GM12892 (cell line): ENCODE measurements at places on chromosomes 2 and 18.

DNA sequence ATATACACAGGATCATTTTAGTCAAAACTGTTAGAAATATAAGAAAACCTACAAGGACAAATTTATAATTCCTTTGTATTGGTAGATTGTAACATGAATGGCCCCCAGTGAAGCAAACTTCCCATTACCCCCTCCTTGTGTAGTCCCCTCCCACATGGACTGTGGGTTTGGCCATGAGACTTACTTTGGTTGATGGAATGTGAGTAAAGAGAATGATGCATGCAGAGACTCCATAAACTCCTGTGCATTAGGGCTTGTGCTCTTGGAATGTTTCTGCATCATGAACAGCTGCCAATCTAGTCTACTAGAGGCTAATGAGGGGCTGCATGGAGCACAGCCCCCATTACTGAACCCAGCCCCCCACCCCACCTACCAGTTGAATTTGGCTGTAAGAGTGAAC is 8.3 kb upstream of the TGFA start:
- no peak for DNase-seq

DNA sequence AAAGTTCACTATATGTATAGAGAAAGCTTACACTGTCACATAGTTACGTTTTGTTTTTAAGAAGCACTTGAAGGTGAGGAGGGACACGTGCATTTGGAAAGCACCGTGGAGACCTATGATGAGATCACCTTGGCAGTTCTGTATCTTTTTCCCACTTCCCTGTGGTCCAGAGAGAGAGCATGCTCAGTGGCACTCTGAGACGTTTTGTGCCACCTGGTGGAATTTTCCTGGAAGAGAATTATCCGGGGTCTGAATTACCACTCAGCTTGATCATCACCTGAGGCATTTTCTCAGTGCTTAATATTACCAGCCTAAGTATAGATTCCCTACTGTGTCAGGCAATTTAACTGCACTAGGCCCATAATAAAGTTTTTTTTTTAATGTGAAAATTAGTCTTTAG is 469.4 kb upstream of the SMIM21 start:
- DNase-seq, result no peak

DNA sequence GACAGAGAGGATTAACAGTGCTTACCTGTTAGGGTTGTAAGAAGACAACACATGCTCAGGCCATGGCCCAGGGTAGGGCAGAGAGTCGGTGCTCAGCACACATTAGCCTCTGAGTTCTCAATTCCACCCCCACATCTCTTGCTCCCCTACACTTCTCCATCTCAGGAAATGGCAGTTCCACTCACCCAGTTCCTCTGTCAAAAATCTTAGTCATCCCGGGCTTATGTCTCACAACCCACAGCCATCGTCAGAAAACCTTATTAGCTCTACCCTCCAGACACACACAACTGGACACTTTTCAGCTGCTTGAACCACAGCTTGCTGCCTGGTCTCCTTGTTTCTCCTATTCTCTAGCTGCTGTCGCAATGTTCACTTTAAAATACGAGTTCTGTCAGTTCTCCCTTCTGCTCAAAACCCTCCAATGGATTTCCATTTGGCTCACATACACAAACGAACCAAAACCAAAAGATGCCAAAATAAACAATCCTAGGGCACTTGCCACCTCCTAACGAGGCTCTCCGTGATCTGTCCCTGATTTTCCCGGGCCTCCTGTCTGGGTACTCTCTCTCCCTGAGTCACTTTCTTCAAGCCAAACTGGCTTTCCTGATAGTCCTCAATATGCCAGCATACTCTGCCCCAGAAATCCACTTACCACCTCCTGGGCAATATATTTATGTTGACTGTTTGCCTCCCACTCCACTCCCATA is 89.7 kb downstream of the KCTD1 start:
- DNase-seq, result peak; percentile 46

GRCh38 chr2:23460993-23461392 is 76.0 kb downstream of the KLHL29 start:
- no peak for DNase-seq

DNA sequence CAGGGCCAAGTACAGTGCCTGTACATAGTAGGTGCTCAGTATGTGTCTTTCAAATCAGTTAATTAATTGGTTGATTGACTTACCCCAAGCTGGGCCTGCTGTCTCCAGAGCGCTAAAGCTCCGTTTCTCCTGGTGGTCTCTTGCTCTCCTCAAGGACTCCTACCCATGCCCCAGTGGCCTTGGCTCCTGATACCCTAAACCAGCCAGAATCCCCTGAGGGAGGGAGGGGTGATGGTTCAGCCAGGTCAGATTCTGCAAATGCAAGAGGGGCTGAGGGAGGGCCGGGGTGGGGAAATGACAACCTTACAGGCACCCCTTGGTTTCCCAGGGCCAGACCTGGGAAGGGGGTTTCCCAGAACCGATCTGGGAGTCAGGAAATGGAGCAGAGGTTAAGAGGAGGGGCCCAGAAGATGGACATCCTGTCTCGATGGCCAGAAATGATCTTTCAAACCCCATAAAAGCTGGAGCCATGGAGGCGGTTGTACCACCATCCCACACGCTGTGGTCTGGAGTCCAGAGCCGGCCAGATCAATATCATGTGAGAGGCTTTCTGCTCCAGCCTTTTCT is 209.1 kb downstream of the TNS1 start:
- no peak for DNase-seq

DNA sequence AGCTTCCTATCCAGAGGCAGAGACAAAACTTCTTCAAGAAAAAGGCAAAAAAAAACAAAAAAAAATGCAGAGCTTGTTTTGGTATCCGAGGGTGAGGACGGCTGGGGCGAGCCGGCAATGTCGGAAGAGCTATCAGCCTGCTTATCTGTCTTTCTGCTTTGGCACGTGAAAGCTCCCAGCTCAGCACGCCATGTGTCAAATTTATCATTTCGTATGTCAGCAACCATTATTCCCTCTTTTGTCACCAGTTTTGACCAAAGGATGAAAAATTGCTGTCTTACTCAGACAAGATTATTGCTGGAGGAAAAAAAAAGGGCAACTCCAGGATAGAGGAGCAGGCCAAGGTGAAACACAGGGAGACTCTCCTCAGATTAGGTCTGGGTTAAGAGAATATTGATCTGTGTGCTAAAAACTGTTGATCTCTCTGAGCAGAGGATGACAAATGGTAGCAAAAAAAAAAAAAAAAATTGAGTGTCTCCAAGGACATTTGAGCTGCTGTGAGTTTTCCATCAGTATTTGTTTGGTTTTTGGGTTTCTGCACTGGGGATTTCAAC is 532.0 kb upstream of the POU3F3 start:
- no peak for DNase-seq

DNA sequence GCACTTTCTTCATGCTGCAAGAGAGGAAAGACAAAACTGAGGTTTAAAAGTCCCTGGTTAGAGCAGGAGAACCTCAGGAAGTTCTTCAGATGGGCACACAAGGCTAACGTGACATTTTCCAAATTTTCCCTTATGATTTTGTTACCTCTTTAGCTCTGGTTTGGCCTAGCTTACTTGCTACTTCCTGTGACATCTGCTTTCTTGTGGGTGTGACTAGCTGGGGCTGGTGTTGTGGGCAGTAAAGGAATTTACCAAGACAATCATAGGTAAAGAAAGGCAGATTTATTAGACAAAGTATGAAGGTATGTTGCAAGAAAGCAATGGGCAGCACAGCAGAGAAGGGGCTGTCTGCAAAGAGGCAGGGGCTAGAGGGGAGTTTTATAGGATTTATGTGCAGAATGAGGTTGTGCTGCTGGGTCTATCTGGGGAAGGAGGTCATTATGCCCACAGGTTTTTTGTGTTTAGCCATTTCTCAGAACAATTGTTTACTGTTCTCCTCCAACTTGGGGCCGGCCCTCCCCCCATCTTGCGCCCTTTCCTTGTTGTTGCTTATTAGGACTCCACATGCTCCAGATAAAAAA is 6.7 kb upstream of the TNP1 start:
- DNase-seq, result no peak

- no peak for DNase-seq
These were observed 338.6 kb upstream of the SOX11 start for GRCh38 chr2:5353565-5353964.

DNA sequence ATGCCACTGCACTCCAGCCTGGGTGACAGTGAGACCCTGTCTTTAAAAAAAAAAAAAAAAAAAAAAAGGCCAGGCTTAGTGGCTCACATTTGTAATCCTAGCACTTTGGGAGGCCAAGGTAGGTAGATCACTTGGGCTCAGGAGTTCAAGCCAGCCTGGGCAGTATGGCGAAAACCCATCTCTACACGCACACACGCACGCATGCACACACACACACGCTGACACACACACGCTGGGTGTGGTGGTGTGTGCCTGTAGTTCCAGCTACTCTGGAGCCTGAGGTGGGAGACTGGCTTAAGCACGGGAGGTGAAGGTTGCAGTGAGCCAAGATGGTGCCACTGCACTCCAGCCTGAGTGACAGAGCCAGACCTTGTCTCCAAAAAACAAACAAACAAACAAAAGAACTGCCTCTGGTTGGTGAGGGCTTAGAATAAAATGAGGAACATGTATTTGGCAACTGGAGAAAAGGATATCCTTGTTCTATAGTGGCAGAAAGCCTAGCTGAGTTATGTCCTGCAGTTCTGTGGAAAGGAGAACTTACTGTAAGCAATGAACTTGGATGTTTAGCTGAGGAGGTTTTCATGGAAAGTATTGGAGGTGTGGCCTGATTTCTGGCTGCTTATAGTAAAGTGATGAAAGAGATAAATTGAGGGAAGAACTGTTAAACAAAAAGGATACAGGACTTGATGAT is 34.0 kb downstream of the HAT1 start:
- DNase-seq, result no peak

GRCh38 chr2:226971770-226972169 is 135.9 kb downstream of the RHBDD1 start:
- no peak for DNase-seq

DNA sequence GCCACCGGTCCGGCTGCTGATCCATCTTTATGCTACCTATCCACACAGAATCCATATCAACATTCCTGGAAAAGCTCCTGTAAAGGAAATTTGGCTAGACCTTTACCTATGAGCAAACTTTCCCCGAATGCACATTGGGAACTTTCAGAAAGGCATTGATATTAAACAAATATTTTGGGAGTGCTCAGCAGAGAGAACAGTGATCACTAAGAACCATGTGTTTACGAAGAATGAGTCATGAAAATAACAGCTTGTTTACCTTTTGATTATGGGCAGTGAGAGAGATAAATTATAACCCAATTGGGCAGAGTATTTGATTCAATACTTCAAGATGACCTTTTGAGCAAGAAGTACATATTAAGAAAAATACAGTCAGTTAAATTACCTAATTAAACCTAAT is 189.7 kb upstream of the CDH2 start:
- DNase-seq, result no peak

GRCh38 chr2:169362118-169362893 is at the start of gene LRP2:
LRP2 (minus strand) TSS chr2:169362534; CDS start chr2:169362399, 135 bp downstream.
- no peak for DNase-seq

DNA sequence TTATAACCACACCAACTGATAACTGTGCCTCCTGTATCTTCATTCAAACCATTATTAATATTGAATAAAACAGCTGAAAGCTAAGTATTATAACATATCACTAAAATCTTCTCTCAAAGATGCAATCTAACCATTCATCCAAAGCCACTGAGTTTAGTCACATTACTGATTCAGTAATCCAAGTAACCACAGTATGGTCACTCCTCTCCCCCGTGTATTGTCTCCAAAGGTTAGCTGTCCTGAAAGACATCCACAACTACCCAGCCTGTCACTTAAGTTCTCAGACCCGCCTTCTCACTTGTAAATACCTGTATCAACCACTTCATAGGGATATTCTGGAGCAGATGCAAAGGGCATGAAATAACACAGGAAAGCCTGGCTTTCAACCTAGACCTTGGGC is 213.4 kb upstream of the BOD1L2 start:
- no peak for DNase-seq

- no peak for DNase-seq
These were observed 211.6 kb downstream of the DOK6 start for GRCh38 chr18:69612242-69612641.

GRCh38 chr18:55900380-55900779 is 312.4 kb upstream of the TCF4 start:
- no peak for DNase-seq
